DND-41 (cell line): ENCODE measurements at places on chromosomes 4 and X.

DNA sequence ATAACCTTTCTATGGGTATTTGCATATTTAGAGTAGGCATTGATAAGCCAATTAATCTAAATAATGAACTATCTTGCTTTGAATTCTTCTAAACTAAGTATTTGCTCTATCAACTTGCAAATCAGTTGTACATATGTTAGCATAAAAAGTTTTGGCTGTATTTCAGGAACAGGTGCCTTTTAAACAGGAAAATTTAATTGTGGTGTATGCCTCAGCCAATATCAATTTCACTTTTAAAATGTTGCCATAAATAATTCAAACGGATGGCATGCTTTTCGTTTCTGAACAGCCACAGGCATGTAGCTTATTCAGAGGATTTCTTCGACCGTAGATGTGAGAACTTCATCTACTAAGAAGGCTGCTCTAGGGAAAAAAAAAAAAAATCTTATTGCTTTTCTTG is 99.9 kb downstream of the DCLK2 start:
- H3K27ac ChIP-seq, result no peak overlapping the region
- H3K27me3 ChIP-seq, result no peaks in the 10 kb centered on the region
- no peak overlapping the region for H3K4me3 ChIP-seq
- H3K36me3 ChIP-seq, result no peaks in the 10 kb centered on the region
- DNase-seq, result no peak
- no peaks in the 10 kb centered on the region for H3K4me1 ChIP-seq

DNA sequence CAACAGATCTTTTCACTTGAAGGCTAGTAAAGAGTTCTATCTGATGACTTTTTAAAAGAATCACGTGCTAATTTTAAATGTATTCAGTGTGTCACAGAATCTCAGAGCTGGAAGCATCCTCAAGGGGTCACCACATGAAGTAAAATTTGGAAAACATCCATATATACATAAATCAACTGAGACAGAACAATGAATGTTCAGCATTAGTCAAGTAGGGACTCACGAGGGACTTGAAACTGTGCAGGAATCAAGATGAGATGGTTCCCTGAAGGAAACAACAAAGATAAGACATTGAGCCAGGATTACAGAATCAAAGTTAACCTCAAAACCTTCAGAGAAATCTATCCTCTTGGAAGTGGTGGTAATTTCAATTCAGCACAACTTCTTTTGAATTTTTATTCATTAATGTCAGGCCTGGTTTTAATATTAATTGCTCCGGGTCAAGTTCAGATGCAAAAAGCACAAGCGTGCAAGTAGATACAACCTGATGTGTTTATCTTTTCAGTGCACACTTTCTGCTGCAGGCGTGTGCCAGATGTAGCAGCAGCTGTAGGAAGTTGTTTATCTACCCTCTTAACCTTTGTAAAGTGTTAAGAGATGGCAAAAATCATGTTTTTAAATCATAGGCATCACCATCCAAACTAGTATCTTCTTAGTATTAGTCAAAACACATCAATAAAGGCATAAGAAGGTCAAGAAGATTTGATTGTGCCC is 87.7 kb upstream of the SRD5A3 start:
- no peak for DNase-seq
- no peak overlapping the region for H3K4me3 ChIP-seq
- no peaks in the 10 kb centered on the region for H3K27me3 ChIP-seq
- no peaks in the 10 kb centered on the region for H3K36me3 ChIP-seq
- no peaks in the 10 kb centered on the region for H3K4me1 ChIP-seq

DNA sequence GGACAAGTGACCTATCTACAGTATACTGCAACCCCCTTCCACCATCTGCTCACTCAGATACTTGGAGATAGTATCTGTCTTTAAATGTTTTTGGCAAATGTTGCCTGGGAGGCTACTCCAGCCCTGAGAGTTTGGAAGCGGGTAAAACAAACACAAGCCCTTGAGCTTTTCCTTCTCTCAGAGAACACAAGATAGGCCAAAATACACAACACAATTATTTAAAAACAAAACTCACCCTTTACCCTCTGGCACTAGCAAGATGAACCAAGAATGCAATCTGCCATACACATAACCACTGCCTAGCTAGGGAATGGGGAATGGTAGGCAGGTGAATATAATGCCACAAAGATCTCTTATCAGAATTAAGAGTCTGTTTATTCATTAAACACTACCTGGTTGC is 324.7 kb upstream of the FAM47C start:
- no peak overlapping the region for H3K4me3 ChIP-seq
- H3K4me1 ChIP-seq, result no peaks in the 10 kb centered on the region
- no peak for DNase-seq
- H3K27me3 ChIP-seq, result no peaks in the 10 kb centered on the region

- H3K4me3 ChIP-seq, result no peak overlapping the region
- no peak overlapping the region for H3K27ac ChIP-seq
- H3K4me1 ChIP-seq, result no peaks in the 10 kb centered on the region
- no peak for DNase-seq
- no peaks in the 10 kb centered on the region for H3K36me3 ChIP-seq
Measured at GRCh38 chr4:176226736-176227135, 31.4 kb upstream of the SPATA4 start.

DNA sequence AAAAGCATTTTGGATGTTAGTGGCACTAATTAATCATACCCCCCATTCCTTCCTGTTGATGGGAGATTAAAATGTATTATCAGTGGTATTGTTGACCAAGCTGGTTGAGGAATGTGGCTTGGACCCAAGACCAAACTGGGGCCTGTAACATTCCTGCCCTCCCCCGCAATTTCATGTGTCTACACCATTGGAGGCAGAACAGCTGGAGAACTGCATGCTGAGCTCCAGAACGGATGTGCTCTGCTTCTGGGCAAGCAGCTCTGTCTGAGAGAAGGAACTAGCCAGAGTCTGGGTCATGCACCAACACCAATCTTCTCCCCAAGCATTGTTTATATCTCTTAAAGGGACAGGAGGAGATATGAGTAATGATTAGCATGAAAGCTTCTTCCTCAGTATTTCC is 185.5 kb downstream of the CEP135 start:
- H3K4me1 ChIP-seq, result no peaks in the 10 kb centered on the region
- H3K27me3 ChIP-seq, result no peaks in the 10 kb centered on the region
- no peak for DNase-seq

GRCh38 chrX:12548341-12548740 is 242.9 kb upstream of the PRPS2 start:
- no peak overlapping the region for H3K4me3 ChIP-seq
- H3K36me3 ChIP-seq, result no peaks in the 10 kb centered on the region
- no peak overlapping the region for H3K27ac ChIP-seq
- H3K4me1 ChIP-seq, result no peaks in the 10 kb centered on the region

DNA sequence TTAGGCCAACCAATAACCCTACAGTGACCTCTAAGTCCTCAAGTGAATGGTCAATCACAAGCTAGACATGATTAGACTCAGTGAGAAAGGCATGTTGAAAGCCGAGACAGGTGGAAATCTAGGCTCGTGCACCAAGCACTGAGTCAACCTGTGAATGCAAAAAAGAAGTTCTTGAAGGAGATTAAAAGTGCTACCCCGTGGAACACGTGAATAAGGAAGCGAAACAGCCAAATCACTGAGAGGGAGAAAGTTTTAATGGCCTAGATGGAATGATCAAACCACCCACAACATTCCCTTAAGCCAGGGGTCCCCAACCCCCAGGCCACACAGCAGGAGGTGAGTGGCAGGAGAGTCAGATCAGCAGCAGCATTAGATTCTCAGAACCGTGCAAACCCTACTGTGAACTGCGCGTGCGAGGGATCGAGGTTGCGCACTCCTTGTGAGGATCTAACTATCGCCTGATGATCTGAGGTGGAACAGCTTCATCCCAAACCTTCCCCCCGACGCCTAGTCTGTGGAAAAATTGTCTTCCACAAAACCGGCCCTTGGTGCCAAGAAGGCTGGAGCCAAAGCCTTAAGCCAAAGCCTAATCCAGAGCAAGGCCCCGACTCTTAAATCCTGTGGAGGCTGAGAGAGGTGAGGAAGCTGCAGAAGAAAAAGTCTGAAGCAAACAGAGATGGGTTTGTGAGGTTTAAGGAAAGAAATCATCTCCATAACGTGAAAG is 19.5 kb upstream of the PDE6B start:
- no peak overlapping the region for H3K27ac ChIP-seq
- H3K4me3 ChIP-seq, result no peak overlapping the region
- H3K36me3 ChIP-seq, result no peaks in the 10 kb centered on the region
- H3K4me1 ChIP-seq, result peaks cover 4% of the 10 kb centered on the region; the same call in 1 of the 2 replicates
- no peaks in the 10 kb centered on the region for H3K27me3 ChIP-seq

GRCh38 chr4:54526560-54526959 is 131.2 kb upstream of the KIT start:
- no peak for DNase-seq
- H3K27me3 ChIP-seq, result no peaks in the 10 kb centered on the region
- no peak overlapping the region for H3K4me3 ChIP-seq
- H3K27ac ChIP-seq, result no peak overlapping the region
- H3K36me3 ChIP-seq, result no peaks in the 10 kb centered on the region
- no peaks in the 10 kb centered on the region for H3K4me1 ChIP-seq

DNA sequence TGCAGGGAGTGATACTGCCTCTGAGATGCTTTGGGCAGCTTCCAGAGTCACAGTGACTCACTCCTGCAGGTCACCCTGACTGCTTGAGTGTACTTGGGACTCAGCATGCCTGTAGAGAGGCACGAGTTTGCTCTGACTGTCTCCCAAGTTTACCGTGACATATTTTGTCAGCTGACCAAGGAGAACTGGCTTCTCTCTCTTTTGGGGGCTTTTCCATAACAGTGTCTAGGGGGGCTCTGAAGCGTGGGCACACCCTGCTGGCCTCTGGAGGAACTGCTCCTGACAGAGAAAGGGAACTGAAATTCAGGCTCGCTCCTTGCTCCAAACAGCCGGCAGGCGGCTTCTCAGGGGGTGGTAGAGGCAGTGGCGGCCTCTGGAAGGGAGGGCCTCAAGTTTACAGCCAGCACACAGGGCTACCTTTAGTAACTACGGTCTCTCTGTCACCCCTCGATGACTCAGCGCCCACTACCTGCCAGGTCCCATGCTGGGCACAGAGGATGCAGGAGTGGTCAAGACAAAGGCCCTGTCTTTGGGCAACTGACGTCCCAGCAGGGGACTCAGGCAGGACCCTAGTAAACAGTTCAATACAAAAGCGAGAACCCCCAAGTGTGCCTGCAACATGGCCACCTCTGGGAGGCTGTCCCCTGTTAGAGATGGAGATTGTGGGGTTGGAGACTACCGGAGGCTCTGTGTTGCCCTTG is 17.8 kb downstream of the ZNF185 start:
- no peak overlapping the region for H3K4me3 ChIP-seq
- DNase-seq, result peak; percentile 17
- H3K27me3 ChIP-seq, result no peaks in the 10 kb centered on the region
- no peaks in the 10 kb centered on the region for H3K4me1 ChIP-seq

GRCh38 chr4:139711461-139711860 is 45.8 kb downstream of the MGST2 start:
- no peak for DNase-seq
- H3K4me1 ChIP-seq, result no peaks in the 10 kb centered on the region
- no peak overlapping the region for H3K4me3 ChIP-seq
- H3K36me3 ChIP-seq, result no peaks in the 10 kb centered on the region
- no peak overlapping the region for H3K27ac ChIP-seq
- no peaks in the 10 kb centered on the region for H3K27me3 ChIP-seq

DNA sequence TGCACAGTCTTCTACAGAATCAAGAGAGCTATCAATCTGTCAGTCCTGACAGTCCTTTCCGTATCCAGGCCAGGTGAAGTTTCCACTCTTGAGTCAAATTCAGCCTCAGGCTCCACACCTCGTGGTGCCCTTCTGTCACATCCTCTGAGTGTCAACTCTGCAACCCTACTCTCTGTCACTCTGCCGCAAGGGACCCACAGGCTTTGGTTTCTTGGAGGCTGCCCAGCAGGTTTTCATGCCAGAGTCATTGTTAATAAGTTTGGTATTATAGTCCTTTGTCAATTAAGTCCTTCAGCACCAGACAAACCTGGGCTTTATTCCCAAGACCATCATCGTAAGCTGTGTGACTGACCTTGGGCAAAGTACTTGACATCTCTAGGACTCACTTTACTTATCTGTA is 83.4 kb upstream of the KLHL13 start:
- H3K36me3 ChIP-seq, result no peaks in the 10 kb centered on the region
- no peak for DNase-seq
- H3K27me3 ChIP-seq, result no peaks in the 10 kb centered on the region
- H3K27ac ChIP-seq, result no peak overlapping the region
- no peaks in the 10 kb centered on the region for H3K4me1 ChIP-seq

GRCh38 chr4:26911254-26911653 is 50.6 kb downstream of the STIM2 start:
- H3K36me3 ChIP-seq, result no peaks in the 10 kb centered on the region
- DNase-seq, result no peak

DNA sequence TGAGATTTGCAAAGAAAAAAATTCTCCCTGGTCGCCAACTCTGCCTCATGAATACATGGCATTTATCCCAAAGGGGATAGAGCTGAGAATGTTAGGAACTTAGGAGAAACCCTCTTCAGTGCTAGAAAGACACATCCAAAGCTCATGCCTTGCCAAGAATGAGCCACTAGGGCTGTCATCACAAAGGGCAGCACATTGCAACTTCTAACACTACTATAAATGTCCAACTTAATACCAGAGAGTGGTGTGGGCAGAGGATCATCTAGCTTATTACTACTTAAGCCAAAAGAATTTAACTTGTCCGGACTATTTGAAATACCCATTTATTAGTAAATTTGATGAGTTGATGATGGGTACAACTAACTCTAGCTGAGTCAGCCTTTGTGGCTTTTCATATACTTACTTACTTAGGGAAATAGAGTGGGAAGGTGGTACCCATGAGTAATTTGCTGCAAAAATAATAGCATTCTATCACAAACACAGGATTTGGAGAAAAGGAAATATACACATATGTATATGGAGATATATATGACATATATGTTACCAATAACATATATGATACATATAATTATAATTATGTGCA is 66.3 kb upstream of the GAB1 start:
- H3K4me1 ChIP-seq, result no peaks in the 10 kb centered on the region
- H3K36me3 ChIP-seq, result no peaks in the 10 kb centered on the region
- no peaks in the 10 kb centered on the region for H3K27me3 ChIP-seq
- H3K4me3 ChIP-seq, result no peak overlapping the region

DNA sequence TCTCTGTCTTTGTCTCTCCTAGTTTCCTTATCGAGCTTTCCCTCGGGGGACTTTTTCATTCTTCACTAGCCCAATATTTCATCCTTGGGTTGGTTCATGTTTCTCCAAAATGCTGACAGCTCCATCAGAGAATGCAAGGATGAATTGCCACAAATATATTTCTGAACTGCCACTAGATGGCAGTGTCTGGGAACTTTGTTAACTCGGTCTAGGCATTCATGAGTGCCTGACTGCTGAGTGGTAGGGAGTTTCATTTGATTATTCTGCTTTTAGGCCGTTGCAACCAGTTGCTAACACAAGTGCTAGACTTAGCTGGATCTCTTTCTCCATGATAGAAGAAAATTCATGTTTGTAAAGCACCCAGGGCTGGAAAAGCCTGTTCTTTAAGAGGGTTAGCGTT is 73.5 kb upstream of the RAP2C start:
- peak; percentile 35 for DNase-seq
- no peaks in the 10 kb centered on the region for H3K36me3 ChIP-seq
- no peak overlapping the region for H3K27ac ChIP-seq
- H3K27me3 ChIP-seq, result no peaks in the 10 kb centered on the region
- H3K4me1 ChIP-seq, result no peaks in the 10 kb centered on the region
